ENCODE measurements at places on chromosomes 7 and 10.

GRCh38 chr10:50452603-50453002, 171.2 kb downstream of the SGMS1 start:
- DNase-seq = no peak

GRCh38 chr7:143050931-143051330, 1.2 kb upstream of the OR6V1 start:
- no peak for DNase-seq

GRCh38 chr10:73167783-73168464, at the start of the genes ECD and FAM149B1:
Gene ECD, minus strand, starts transcription at chr10:73168008. Its CDS starts 4,071 bp downstream, at chr10:73163937.
Gene FAM149B1, plus strand, starts transcription at chr10:73168119. Its CDS starts 221 bp downstream, at chr10:73168340.
- peak; percentile 86 for DNase-seq

DNA sequence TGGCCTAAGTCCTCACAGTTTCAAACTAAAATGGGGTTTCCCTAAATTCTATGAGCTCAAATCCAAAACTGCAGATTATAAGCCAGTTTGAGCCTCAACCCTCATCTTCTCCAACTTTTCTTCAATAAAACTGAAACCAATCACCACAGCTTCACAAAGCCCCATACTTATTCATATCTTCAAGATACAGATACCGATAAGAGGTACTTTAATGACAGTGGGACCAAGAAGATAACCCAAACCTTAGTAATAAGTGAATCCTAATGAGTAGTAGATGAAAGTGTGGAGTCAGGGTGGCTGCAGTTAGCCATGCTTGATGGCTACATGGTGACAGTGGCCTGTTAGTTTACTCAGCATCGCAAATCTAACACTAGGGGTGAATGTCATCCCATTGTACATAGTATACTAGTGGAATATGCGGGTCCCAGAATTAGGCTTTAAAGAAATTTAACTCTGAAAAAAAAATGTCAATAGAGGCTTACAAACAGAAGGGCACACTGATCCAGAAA, 395.8 kb upstream of the PHF14 start:
- no peak for DNase-seq

DNA sequence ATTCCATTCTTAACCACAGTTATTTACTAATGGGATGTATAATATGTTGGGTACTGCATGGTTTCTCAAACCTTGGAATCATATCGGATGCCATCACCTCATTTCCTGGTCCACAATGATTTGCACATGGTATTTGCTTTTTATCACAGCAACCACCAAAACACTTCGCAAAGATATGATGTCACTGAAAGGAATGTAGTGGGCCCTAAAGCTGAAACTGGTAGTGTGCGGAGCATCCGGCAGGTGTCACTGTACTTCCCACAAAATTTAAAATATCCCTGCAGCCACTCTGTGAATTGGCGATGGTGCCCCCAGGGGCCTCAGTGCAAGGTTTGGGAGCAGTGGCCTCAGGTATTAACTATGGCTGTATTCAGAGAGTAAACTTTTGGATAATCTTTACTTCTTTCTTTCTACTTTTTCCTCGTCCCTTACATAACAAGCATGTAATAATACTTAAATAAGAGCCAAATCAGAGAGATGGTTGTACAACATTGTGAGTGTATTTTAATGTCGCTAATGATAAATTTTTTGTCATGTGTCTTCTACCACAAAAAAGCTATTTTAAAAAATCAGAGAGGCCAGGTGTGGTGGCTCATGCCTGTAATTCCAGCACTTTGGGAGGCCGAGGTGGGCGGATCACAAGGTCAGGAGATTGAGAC, 66.2 kb downstream of the FAM241B start:
- DNase-seq = no peak

- no peak for DNase-seq
These were observed 101.3 kb upstream of the DNAJB12 start for GRCh38 chr10:72455889-72456595.

DNA sequence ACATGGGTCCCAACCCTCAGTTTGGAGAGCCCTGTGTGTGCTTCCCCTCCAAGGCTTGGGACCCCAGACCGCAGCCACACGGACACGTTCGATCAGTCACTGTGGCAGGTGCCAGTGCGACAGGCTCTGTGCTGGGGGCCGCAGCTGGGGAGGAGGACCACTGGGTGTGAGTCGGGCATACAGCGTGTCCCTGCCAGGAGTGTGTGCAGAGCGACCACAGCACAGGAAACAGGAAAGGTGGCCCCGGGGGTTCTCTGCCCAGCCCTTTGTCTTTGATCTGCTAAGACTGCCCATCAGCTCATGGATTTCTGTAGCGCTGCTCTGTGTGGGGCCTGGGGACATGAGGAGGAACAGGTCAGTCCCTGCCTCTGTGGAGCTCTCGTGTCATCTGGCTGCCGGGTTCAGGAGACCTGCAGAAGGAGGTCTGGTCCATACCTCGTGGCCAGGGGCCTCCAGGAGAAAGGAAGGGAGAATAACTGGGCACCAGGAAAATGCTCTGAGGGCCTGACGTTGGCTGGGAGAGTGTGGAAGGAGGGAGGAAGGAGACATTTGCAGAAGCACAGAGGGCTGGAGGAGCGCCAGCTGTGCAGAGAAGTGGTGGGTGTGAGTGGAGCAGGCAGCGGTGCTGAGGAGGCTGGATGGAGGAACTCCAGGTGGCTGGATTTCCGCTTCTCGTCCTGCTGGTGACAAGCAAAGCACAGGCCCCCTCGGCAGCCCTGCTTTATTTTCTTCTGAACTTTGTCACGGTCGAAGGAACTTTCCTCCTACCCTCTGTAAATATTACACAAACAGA, 4.1 kb downstream of the NUDT1 start:
- DNase-seq = no peak

DNA sequence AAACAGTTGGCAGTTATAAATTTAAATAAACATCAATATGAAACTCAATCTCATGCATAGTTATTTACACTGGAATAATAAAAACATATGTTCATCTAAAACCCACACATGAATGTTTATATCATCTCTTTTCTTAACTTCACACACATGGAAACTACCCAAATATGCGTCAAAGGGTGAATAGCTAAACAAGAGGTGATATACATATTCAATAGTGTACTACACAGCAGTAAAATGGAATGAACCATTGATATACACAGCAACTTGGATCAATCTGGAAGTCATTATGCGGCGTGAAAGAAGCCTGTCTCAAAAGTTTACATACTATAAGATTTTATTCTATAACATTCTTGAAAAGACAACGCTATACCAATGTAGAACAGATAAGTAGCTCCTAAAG, 282.5 kb upstream of the POM121L12 start:
- DNase-seq = no peak

DNA sequence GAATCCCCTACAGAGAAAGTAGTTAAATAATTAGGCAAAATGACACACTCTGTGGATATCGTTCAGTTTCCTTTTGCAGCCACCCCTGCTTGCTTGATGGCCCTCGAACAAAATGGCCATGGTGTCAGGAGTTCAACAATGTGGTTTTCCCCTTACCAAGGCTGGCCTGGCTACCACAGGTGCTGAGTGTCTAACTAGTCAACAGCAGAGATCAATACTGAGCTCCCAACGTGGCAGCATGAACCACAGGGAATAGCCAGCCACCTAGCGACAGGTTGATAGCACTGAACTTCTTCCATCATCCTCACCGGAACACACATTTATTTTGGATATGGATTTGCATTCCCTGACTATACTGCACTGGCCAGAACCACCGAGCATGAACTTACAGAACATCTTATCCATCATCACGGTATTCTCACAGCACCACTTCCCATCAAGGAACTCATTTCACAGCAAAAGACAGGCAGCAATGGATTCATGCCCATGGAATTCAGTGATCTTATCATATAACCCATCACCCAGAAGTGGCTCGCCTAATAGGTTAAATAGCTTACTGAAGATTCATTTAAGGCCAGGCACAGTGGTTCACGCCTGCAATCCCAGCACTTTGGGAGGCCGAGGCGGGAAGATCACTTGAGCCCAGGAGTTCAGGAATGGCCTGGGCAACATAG, 6.3 kb downstream of the C10orf67 start:
- DNase-seq = no peak

GRCh38 chr7:99313204-99313573, 12.5 kb upstream of the ARPC1A start:
- DNase-seq = no peak

GRCh38 chr10:119469846-119470245, 72.7 kb downstream of the RGS10 start:
- no peak for DNase-seq

GRCh38 chr7:30171766-30172447, 37.1 kb downstream of the MTURN start:
- no peak for DNase-seq

- no peak for DNase-seq
These were observed 183.4 kb downstream of the SORCS3 start for GRCh38 chr10:104824380-104825006.

GRCh38 chr7:99607548-99607947, 9.2 kb upstream of the ZSCAN25 start:
- no peak for DNase-seq

- no peak for DNase-seq
These were observed 101.2 kb upstream of the ZNF716 start for GRCh38 chr7:57348646-57349269.

DNA sequence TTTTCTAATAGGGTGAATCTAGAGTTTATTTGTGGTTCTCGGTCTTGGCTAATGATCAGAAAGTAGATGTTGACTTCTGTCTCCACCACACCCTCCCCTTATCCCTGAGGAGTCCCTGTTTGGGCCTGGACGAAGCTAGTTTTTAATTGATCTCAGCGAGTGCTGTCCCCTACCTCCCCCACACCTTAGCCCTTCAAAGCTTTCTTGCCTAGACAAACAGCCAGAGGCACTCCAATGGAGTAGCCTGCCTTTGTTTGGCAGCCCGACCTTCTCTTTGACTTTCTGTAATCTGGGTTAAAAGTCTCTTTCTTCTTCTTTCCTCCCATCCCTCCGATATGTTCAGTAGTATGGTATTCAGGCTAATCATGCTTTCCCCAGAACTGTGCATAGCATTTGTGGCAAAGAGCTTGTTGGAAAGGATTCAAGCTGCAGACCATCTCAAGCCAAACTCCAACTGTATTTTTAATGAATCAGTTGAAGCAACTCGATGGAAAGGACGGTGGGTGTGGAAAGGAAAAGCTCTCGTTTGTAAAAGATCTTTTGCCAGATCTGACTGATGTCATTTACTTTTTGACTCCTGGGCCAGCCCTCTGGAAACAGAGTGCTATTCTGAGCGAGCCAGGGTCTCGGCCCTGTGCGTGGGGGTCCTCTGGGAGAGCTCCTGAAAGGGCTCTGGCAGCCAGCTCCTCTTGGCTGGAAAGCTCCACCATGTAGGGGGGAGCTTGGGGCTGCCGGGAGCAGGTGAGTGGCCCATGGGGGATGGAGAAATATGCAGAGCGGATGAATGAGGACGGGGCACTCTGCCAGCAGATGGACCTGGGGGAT, 4.5 kb downstream of the FAM180A start:
- no peak for DNase-seq

DNA sequence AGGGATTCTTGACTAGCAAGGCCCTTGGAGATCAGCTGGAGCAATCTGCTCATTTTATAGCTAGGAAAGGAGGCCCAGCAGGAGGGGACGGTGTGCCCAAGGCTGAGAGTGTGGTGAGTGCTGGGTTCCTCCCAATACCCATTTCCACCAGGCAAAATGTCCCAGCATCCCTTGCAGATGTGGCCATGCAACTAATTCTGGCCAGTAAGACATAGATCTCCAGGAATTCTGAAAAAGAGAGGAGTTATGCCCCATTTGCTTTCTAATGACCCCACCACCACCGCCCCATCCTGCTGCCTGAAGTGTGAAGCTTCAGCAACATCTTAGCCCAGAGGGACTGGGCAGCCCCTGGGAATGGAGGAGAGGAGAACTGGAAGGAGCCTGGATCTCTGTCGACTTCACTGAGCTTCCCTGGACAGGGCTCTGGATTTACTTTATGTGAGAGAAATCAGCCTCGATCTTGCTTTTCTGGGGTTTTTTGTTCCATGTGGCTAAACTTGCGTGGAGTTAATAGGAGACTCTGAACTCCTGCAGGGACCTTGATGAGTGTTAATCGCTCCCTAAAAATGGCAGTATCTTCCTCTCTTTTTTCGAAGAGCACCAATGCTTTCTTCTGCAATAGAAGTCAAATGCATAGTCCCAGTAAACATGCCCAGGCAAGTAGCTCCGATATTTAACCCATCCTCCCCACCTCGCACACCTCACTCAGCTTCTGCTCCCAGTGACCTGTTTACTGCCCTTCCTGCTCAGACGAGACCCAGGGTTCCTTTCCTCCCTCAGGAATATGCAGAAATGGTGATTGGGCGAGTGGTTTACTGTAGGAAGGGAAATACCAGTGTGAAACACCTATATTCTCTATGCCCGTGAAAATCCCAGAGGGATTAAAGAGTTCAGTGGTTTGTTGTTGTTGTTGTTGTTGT, 127.5 kb upstream of the GPR26 start:
- no peak for DNase-seq

DNA sequence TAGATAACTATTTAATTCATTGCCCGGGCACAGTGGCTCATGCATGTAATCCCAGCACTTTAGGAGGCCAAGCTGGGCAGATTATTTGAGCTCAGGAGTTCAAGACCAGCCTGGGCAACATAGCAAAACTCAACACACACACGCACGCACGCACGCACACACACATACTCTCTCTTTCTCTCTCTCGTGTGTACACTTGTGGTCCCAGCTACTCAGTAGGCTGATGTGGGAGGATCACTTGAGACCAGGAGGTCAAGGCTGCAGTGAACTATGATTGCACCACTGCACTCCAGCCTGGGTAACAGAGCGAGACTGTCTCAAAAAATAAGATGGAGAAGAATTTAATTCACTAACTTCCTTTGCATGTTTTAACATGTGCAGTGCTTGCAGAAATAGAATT, 38.1 kb downstream of the PTPN12 start:
- DNase-seq = no peak

- DNase-seq = peak; percentile 56
These were observed 4.2 kb downstream of the SMARCD3 start for GRCh38 chr7:151244196-151244840.

- no peak for DNase-seq
These were observed 34.2 kb upstream of the ADRB1 start for GRCh38 chr10:114009281-114009996.

DNA sequence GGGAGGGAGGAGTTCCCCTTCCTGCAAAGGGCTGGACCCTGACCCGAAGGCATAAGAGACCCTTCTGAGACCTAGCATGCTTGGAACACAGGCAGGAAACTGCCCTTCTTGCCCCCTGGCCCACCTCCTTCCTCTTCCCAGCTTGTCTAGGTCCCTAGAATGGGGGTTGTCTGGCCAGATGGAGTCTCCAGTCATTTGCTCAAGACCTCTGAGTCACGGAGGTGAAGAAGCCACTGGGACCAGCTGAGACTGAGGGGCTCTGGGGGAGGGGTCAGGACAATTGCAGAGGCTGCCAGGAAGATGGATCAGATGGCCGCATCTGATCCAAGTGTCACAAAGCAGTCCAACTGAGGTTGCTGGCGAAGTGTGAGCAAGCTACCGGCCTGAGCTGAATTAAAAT, 46.2 kb downstream of the COL13A1 start:
- DNase-seq = no peak

DNA sequence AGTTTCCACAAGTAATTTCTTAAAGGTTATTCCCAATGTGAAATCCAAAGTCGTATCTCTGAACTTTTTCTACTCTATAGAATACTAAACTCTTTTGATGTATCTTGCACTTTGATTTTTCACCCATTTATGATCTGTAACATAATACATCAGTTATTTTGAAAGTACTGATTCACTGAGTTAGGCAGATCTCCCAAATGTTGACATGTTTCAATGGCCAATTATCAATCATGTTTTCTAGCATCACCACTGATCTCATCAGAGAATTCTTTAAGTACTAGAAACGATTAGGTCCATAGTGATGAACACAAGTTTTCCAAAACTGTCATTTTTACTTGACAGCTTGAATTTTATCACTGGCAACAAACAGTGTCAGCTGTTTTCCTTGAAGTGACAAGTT, 119.0 kb downstream of the ATE1 start:
- no peak for DNase-seq
